ENCODE measurements at places on chromosomes 2 and 18. TPM values are rescaled to one million over a fixed set of nuclear protein-coding genes. Genes with fewer than 3 reads are reported as not detected.

DNA sequence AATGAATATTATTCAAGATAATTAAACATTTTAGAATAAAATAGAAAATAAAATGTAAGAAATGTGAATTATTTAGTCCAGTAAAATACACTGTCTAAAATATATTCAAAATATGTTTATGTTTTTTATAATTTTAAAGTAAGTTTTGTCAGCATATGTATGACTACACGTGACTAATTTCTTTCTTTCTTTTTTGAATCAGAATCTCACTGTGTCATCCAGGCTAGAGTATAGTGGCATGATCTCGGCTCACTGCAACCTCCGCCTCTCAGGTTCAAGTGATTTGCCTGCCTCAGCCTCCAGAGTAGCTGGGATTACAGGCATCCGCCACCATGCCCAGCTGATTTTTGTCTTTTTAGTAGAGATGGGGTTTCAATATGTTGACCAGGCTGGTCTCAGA, 19.1 kb upstream of the INO80D start:
- no peak for DNase-seq

Gene HOXD3
- 3.2 TPM for total RNA-seq

DNA sequence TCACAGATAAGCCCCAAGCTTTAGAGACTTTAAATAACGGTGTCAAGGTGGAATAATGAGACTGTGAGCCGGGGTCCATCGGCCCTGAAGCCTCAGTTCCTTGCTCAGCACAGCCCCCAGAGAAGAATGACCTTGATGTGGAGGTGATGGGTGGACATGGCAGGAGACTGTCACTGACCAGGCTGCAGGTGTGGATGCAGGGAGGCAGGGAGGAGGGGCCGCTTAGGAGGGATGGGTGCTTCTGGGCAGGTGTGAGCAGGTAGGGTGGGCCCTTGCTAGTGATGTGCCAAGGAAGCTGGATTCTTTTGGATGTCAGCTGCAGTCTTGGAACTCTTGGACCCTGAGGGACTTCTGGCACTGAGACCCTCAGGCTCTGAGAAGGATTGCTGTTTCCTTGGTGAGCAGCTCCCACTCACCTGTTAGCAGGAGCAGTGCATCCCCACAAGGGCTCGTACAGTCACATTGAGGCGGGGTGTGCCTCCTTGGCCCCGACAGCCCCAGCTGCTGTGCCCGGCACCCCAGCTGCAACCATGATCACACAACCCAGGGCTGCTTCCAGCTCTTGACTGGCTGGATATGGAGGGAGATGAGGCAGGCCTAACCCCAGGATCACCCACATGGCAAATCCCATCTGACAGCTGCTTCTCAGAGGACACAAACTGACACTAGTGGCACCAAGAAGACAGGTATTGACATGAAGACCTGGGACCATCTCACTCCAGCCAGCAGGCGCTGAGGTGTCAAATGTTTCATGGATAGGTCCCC, 209.8 kb upstream of the HDAC4 start:
- DNase-seq, result peak; percentile 8

DNA sequence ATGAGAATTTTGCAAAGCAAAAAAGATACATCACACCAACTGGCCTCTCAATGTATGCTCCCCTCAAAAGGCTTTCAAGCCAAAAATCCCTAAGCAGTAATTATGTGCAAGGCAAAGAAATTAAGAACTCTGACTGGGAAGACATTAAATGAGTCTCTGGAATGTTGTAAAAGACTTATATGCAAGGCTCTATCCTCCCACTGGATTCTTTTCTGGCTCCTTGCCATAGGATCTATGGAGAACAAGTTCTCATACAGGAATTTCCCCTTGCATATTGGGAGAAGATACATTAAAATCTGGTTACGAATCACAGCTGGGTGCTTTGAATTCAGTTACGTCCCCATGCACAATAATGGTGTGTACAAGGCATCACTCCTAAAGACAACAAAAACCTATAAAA, 73.4 kb upstream of the ATL2 start:
- DNase-seq, result no peak

Gene HAAO
- 17.8 TPM for total RNA-seq

GRCh38 chr2:216553482-216554240, 55.0 kb downstream of the RPL37A start:
- no peak for DNase-seq

GRCh38 chr2:126970583-126970982, 71.9 kb downstream of the TEX51 start:
- no peak for DNase-seq

Gene COL4A3
- total RNA-seq, result 0.42 TPM

GRCh38 chr2:220687231-220687843, 884.8 kb downstream of the EPHA4 start:
- DNase-seq, result peak; percentile 69
